SK-N-SH treated with all-trans-retinoic acid at 6 μM for 48 hours (cell line): ENCODE measurements at places on chromosomes 4 and X.

GRCh38 chrX:132744470-132744869, 214.0 kb downstream of the HS6ST2 start:
- no peak for ATAC-seq

DNA sequence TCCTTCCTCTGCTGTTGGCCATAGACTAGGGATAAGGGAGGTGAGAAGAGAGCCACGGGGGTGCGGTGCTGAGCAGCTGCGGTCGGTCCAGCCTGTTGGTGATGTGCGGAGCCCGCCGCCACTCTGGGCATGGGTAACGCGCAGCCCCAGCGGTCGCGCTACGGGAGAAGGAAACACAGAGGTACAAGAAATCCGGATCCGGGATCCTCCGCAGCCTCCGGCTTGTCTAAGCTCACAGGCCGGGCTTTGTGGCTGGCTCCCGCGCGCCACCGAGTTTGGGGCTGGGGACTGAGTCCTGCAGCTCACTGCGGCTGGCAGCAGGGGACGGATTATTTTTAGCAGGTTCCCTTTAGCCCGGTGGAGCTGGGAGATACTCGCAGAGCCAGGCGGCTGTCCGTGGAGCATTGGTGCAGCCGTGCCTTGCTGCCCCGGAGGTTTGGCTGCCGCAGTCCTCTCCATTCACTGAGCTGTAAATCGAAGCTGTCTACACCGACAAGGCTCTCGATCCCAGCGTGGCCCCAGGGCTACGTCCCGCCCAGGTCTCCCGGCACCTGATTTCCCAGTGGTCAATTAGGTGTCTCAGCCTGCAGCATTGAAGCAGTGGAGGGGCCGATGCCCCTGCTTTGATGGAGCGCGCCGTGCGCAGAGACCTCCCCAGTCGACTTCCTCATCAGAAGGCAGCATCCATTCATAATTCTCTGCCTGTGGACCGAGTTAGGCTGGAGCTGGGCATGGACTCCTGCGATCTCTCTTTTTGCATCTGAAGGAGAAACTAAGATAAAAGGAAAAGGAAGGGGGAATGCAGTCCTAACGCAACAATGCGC, 81.9 kb upstream of the SCML1 start:
- ATAC-seq = peak; percentile 72

DNA sequence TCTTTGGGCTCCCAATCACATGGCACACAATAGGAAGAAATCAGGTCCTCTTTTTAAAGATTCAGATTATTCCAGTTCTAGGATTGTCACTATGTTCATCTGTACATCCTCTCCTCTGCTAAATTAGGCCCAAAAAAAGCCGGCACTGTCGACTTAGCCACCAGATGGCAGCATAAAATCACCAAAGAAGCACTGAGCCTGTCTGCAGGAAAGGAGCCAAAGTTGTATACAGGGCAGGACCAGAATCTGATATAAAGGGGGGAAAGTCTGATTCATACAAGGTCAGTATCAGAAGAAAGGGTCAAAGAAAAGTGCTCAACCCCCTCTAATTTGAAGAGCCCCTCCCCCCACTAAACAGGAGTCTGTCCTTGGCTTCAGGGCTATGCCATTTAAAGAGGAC, 292.5 kb downstream of the CHIC1 start:
- peak; percentile 52 for ATAC-seq

- peak; percentile 87 for ATAC-seq
Observed at GRCh38 chrX:30308263-30309138, 689 bp downstream of the NR0B1 start.

DNA sequence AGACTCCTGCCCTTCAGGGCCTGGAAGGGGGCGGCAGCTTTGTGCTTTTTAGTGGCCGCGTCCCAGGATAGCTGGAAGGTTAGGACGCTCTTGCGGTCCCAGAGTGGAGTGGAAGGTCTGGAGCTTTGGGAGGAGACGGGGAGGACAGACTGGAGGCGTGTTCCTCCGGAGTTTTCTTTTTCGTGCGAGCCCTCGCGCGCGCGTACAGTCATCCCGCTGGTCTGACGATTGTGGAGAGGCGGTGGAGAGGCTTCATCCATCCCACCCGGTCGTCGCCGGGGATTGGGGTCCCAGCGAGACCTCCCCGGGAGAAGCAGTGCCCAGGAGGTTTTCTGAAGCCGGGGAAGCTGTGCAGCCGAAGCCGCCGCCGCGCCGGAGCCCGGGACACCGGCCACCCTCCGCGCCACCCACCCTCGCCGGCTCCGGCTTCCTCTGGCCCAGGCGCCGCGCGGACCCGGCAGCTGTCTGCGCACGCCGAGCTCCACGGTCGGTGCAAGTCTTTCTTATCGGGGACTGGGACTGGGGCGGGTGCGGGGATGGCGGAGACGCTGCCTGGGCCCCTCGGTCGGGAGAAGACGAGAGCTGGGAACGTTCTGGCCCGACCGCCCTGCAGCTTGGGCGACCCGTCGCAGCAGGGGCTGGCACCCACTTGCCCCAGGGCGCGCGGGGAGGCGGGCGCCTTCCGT, at the start of gene EDNRA:
Gene EDNRA (plus strand): TSS at position 207 of the 686 bp plus-strand sequence. CDS start 4,585 bp downstream, outside the sequence.
- ATAC-seq = peak; percentile 91

DNA sequence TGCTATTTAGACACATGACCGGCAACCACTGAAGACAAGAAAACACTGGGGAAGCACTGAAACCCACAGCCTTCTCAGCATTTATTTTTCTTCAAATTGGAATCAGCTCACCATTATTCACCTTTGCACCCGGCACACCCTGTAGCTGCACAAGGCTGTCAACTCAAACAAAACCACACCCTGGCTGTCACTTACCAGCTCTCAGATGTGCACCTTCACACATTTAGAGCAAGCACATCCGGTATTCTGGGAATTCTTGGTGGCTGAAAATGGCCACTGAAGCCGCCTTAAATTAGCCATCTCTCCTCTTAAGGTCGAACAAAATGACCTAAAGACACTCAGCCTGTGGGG, 5.9 kb downstream of the ZFYVE28 start:
- no peak for ATAC-seq

- peak; percentile 30; the same call in 1 of the 3 replicates for ATAC-seq
Observed at GRCh38 chrX:9578083-9578779, 113.4 kb downstream of the TBL1X start.

- ATAC-seq = no peak
Observed at GRCh38 chr4:160217352-160217751, 1114.5 kb downstream of the RAPGEF2 start.

- ATAC-seq = no peak
Observed at GRCh38 chr4:185405296-185405999, 8.8 kb downstream of the ANKRD37 start.

- no peak for ATAC-seq
Observed at GRCh38 chr4:12724510-12724909, 759.6 kb downstream of the RAB28 start.

DNA sequence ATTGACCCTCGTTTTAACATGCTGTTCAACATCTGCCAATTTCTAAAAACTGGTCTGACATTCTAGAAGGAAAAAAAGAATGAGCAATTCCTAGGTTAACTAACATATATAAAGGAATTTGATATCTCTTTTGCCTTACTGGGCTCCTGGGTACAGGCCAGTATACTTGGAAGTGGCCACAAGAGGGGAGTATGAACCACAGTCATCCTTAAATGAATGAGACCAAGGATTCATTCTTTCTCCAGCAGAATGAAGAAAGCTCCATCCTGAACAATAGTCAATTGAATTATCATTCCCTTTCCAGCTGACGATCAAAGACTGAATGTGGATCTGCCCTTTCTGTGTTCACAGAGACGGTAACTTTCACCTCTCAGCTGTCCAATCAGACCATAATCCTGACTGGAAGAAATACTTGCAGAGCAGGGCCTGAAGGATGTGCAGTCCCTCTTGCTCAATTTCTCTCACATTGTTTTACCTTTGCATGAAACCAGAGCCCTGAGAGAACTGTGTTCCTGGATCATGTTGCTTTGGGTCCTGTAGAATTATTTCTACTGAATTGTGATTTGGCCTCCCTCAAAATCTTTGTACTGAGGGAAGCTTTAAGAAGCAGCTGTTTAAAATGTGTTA, 14.8 kb upstream of the SPARCL1 start:
- peak; percentile 99 for ATAC-seq

- ATAC-seq = 0 out of 3 replicates have a peak, but pooled peaks have one; percentile 30
Observed at GRCh38 chrX:72294497-72294896, 11.2 kb downstream of the CITED1 start.

DNA sequence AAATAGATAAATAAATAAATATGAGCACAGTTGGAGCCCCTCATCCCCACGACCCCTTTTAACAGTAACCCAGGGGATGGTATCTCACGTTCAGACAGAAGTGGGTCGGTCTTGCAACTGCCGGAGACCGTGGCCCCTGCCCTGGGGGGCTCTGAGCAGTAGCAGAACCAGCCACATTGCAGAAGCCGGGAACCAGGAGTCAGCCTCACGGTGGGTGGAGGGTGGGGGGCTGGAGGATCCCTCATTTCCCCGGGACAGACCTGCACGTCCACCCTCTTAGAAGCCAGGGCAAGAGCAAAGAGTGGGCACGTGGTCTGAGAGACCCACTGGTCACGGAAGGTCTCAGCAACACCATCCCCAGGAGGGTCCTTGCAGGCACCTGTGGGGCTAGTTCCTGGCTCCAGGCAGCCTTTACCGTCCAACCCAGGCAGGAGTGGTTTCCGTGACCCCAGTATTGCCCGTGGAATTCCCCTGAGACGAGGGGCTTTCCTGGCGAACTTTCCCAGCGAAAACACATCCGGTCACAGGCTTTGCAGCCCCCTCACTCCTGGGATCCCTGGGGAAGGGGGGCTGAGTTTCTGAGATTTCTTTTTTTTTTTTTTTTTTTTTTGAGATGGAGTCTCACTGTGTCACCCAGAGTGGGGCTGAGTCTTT, 8.8 kb upstream of the IL3RA start:
- no peak for ATAC-seq

- ATAC-seq = no peak
Observed at GRCh38 chrX:40484408-40485091, 96.2 kb upstream of the ATP6AP2 start.

GRCh38 chr4:53601251-53601764, 10.0 kb upstream of the LNX1 start:
- ATAC-seq = peak; percentile 69

GRCh38 chrX:42131856-42132255, 208.5 kb upstream of the CASK start:
- no peak for ATAC-seq

- no peak for ATAC-seq
Observed at GRCh38 chrX:72280321-72280845, 3.3 kb upstream of the RPS4X start.

DNA sequence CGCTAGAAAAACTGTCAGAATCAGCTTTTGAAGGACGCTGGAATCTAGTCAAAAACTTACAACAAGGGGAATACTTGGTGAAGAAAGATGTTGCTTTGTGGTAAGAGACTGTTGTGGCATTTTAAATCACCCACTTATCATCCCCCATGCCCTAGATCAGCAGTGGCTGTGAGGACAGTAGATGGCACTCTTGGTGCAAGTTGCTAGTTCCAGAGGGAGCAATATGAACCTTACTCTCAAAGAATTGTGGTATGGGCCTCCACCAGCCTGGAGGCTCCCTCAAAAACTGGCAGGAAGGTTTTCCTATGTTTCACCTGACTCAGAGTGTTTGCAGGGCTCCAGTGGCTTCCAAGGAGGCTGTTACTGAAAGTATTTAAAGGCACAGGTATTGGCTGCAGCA, 37.7 kb upstream of the SLC16A2 start:
- ATAC-seq = peak; percentile 93

DNA sequence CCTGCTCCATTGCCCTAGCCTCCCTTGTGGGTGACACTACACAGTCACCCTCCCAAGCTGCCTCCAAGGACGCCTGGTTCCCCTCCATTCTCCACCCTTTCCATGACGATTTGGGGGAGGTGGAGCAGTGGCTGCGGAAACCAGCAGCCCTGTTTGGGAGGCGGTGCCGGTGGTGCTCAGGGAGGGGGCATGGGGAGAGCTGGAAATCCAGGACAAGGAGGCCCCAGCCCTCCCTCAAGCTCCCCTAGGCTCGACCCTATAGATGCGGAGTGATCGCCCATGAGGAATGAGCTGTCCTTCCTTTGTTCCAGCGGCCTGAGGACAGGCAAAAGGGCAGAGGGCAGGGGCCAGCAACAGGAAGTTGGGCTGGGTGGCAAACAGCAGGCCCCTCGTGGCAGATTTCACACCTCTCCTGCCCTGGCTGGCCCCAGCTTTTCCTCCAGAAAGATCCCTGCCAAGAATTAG, 3.6 kb upstream of the RENBP start:
- ATAC-seq = no peak

GRCh38 chr4:62285026-62285425, 1084.9 kb downstream of the ADGRL3 start:
- ATAC-seq = no peak

GRCh38 chr4:44660396-44660795, 9.0 kb upstream of the YIPF7 start:
- ATAC-seq = no peak

DNA sequence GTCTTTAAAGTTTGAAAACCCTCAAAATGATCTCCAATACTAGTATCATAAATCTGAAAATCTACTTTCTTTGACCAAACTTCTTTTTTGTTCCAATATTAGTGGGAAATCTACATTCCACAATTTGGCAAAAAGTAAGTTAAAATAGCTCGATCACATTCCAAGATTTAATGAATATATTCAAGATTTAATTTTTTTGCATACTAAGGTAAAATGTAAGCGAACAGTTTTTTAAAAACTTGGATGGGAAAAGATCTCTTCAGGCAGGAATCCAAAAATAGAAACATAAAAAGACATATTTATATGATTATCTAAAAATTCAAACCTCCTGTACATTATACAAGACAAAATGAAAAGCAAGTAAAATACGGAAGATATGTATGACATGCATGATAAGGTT, 31.2 kb downstream of the CNOT6L start:
- no peak for ATAC-seq

DNA sequence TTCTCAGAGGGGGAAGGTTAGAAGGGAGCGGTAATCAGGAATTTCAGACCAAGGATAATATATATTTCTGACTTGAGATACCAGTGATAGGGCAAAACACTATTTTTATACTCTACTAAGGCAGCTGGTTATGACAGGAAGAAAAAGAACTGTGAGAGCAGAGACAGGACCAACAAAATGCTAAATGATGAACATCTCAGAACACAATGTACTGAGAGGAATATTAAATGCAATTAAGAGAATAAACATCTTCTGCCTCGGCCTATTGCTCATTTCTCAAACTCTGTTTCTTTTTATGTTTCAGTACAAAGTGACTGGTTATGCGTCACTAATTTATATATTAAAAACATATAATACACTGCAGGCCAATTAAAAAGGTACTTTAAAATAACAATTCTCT, 122.0 kb upstream of the RLIM start:
- ATAC-seq = no peak

GRCh38 chr4:153177841-153178240, 26.4 kb upstream of the TRIM2 start:
- no peak for ATAC-seq

DNA sequence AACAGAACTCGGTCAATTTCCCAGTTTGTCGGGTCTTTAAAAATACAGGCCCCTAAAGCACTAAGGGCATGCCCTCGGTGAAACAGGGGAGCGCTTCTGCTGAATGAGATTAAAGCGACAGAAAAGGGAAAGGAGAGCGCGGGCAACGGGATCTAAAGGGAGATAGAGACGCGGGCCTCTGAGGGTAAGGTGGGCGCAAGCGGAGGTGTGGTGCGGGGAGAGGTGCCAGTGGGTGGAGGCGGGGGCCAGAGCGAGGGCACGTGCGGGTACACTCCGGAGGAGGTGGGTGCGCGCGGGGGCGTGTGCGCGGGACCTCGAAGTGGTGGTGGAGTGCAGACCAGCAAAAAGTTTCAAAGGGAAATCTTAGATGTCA, 787 bp upstream of the TET2 start:
- peak; percentile 25 for ATAC-seq
